MV-4-11 (cell line): ENCODE measurements at places on chromosomes 3 and 15.

- no peak for DNase-seq
Measured at GRCh38 chr15:91128016-91128415, 28.0 kb downstream of the SV2B start.

DNA sequence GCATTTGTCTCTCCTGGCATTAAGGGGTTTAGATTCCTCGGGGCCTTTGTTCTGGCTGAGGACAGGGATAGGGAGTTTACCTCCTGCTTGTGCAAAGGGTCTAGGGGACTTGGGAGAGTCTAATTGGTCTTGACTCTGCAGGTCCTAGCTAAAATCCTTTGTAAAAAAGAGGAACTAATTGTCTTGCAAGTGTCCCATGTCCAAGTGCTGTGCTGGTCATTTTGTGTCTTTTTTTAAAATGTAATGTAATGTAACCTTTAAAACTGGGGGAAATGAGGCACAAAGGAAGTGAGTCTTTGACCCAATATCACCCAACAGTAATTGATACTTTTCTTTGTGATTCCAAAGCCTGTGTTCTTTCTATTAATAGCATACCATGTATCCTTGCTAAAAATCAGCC is 14.9 kb upstream of the C3orf80 start:
- peak; percentile 21 for DNase-seq

GRCh38 chr3:49349348-49350114 is 8.6 kb downstream of the GPX1 start:
- no peak for DNase-seq

DNA sequence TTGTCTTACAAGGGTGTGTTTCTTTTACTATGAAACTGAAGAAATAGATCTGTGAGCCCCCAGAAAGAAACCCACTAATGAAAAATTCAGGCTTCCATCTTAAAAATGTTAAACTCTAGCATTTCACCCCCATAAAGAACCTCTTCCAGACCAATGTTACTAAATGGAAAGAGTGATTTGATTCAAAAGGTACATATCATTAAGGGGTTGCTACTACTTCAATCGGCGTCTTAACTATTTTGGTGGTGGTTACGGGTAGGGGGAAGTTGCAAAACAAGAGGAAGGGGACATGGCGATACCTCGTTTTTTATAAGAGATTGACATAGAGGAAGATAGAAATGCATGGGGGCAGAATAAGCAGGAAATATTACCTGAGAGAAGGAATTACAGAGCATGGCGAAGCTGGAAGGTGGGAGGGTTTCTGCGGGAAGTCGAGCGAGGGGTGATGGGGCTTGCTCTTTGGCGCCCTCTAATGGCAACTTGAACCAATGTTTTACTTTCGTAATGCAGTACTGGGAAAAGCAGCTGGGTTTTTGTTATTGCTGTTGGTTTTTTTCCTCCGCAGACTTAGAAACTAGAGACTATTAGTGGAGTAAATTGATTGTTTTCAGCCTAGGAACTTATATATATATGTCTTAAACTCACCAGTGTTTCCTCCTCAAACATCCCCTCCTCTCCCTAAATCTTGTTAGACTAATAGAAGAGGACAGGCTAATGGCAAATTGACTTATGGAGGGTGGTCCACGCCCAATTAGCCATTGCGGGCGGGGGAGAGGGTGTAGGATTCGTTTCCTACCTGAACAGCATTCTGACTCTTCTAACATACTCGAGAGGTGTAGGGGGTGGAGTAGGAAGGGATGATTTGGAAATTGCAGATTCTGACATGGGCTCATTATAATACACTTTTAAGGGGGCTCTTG is 11.3 kb upstream of the SOX2 start:
- DNase-seq, result peak; percentile 59

DNA sequence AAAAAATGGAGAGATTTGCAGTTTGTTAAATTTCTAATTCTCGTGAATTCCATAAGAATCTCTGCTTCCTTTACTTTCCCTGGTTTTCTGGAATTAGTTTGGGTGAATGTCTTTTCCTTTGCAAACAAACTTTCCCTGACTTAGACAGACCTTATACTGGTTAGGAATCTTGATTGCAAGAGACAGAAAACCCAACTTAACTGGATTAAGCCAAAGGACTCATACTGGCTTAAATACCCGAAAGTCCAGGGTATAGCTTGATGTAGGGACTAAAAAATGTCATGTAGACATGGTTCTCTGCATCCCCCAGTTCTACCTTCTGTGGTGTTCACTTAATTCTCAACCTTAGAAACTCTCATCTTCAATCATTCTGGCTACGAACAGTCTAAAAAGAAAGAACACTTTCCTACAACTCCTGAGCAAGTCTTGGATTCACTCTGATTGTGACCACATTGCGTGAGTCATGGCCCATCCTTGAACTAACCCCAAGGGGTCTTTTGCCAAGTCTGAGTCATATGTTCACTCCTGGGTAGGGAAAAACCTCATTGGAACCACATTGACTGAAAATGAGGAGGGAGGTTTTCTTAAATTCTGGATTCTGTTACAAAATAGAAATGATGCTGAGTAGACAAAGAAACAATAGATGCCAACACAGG is 136.0 kb upstream of the DAZL start:
- DNase-seq, result no peak

GRCh38 chr15:70538278-70538677 is 225.1 kb downstream of the UACA start:
- DNase-seq, result no peak

DNA sequence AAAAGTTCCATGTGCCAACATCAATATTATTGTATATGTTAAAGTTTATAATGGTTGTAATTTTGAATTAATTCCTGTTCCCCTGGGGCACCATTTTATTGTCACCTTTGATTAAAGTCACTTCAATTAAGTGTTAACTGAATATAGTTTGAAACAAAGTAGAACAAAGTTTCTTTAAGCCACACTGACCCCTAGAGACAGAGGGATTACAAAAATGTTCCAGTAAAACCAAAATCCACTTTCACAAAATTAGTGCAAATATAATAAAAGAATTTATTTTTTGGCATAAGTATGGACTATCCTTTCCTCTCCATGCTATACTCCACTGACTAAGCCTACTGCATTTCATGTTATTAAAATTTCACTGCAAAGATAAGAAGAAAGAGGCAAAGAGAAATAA is 123.9 kb downstream of the ZMAT3 start:
- DNase-seq, result no peak

GRCh38 chr3:2793987-2794386 is 316.2 kb downstream of the IL5RA start:
- no peak for DNase-seq

GRCh38 chr3:107674371-107674770 is 151.6 kb downstream of the BBX start:
- no peak for DNase-seq

DNA sequence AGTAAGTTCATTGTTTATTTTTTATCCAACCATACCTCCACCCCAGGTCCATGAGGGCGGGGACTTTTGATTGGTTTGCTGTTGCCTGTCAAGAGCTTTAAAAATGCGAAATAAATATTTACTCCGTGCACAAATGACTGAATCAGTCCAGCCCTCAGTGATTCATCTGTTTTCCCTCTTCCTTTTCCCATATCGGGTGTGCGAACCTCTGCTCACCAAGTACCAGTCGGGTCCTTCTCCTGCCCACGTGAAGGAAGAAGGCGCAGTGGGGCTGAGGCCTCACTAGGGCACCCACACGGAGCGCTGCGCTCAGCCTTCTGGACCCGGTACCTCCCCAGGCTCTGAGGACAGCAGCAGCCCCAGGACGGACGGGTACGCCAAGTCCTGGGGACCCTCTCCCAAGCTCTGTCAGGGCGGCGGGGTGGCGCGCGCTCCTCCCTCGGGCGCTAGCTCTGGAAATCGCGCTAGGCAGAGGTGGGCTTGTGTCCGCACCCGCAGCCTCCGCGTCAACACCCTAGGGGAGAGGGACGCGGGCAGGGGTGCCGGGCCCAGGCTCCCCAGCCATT is 70.5 kb upstream of the EPHB3 start:
- DNase-seq, result no peak

DNA sequence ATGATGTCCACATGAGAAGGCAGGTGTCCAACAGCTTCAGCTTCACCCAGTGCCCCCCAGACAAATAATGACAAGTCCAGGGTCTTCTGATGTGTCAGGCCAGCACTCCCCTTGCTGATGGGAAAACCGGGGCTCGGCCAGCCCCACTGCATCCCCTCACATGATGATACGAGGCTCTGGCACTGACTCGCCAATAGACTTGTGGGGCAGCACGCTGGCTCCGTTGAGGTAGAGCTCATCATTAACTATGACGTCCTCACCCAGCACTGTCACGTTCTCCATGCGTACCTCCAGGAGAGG is 2.1 kb upstream of the AMIGO3 start:
- no peak for DNase-seq

DNA sequence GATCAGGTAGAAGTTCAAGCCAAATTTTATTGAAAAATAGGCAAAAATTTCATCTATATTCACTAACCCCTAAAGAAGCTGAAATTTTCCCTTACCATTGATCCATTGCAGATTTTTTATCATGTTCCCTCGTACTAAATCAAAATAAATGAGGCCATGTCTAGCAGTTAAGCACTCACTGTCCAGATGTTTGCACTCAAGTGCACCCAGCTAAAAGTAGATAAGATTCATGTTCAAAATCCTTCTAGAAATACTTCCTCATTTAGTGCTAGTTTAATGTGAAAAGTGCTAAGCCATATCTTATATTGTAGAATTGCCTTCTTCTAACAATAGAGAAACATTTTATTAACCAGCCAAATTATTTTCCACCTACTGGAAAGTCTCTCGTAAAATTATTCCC is 164.7 kb upstream of the UBE2E2 start:
- no peak for DNase-seq

DNA sequence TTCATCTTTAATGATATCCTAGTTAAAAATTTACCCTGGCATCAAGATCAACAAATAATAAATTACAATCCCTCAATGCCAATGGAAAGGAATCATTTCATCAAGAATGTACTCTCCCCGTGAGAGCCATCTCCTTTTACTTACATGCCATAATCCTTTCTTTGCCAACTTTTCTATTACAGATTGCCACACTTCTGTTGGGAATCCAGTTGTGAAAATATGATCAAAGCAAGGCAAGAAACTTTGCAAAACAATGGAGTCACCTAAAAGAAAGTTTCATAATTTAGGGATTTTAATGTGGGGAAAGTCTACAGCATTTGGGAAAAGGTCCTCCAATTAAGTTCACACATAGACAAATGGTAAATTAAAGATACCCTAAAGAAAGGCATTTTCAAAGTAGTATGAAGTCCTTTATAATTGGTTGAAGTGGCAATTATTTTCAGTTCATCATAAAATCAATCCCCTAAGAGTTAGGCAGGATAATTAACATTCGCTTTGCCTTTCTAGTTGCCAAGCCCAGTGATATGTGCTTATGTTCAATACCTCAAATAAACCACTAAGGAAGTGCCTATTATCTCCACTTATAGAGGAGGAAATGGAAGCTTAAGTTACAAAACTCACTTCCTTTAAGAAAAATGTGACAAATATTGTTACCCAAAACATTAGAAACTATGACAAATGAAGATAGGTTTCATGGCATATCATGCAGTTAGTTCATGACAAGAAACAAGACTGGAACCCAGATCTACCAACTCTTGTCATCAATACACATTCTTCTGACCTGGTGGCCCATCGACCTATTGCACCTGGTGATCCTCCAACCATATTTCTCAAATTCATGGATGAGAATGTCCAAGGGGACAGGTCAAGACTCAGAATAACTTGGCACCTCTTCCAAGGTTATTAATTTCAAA is 49.1 kb downstream of the TRANK1 start:
- DNase-seq, result peak; percentile 80

GRCh38 chr3:46829699-46830208 is 33.5 kb downstream of the MYL3 start:
- no peak for DNase-seq

DNA sequence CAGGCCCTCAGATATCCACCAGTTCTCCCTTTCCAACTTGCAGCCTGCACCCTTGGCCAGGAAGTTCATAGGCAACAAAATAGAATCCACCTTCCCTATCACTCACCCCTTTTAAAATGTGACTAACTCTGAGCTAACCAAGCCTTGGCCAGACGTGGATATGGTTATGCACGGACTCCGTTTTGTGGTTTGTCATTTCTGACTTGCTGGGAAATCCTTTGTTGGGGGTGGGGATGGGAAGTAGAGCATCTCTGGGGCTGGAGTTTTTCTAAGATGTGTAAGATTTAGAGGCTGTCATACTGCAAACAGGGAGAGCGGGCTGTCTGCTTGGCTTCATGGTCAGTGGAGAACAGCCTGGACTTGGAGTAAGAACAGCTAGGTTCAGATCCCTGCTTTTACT is 62.6 kb downstream of the SMAD3 start:
- peak; percentile 77 for DNase-seq

DNA sequence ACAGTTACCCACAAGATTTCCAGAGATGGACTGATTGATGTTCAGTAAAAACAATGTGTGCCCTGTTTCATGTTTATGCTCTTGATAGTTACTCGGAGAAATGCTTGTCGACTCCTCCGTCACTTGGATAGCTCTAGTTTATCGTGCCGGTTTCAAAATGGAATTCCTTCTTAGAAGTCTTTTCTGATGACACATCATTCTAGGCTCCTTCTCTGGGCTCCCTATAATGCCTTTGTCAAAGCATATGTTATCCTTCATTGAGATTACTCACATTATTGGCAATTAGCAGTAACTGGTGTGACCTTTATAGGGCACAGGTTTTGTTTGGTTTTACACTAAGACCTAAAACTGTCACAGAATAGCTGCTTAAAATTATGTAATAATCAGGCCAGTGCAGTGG is 201.8 kb downstream of the CNTN6 start:
- no peak for DNase-seq

DNA sequence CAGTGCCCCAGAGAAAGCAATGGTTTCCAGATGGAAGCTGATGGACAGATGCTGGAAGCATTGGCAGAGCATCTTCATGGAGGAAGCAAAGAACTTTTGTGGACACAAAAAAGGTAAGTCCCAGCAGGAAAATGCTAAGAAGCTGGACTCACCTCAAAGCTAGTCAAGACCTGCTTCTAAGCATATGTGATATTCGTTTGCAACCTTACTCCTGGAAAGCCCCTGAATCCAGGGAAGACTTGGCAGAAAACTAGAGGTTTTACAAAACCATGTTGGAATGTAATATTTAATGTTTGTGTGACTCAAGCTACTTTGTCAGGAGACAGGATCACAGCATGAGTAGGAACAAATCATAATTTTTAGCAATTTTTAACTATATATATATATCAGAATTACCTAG is 288.2 kb downstream of the BCHE start:
- DNase-seq, result no peak

DNA sequence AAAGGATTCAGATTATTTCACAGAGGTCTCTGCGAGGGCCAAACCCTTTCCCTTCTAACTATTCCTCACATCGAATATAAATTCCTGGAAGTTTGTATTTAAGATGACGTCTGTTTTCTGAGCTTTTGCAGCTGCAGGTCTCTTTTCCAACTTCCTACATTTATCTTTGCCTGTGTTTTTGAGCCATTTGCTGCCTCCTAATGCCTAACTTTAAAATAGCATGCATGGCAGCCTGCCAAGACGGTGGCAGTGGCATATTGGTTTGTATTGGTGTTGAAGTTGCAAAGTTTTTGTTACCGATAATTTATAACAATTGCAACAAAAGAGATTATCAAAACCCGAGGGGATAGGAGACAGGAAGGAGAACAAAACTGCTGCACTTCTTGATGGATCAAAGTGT is 187.1 kb upstream of the DNAJC19 start:
- DNase-seq, result peak; percentile 55
